ENCODE measurements at places on chromosomes 5 and 9. TPM values are rescaled to one million over a fixed set of nuclear protein-coding genes. Genes with fewer than 3 reads are reported as not detected.

DNA sequence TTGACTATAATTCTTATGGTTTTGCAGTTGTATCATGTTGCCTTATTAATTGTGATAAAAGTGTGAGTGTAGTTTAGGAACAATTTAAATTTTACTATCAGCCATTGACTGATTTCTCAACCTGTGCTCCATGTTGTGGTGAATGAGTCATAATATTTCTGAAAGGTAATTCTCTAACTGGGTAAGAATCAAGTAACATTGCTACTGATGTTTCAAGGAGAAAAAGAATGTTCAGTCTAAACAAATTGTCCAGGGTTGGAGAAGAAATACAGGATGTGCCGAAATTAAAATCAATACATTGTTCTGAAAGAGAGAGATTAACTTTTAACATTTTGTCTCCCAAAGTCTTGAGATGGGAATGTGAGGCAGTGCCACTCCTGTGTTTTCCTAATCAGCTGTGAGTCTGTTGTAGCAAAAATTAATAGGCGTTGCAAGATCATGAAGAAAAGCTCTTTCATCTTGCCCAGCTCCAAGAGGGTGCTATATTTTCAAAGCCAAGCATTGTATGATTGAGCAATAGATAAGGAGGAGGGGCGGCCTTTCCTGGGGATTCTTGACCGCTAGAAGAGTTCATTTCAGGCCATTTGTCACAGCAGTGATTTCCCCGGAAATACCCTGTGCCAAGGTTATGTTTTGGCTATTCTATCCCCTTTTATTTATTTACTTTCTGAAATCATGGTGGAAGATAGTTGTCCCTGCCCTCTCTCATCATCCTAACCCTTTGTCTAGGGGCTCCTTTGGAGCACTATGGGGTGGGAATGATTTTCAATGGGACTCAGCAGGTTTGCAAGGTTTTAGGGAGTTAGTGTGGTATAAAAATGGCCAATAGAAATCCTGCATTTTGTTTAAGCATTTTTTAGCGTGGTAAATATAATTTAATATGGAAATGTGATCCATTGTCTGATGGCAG lies 151.6 kb downstream of the FOCAD start:
- DNase-seq = no peak

- no peak for DNase-seq
These were observed 64.0 kb upstream of the FOXE1 start for GRCh38 chr9:97788763-97789663.

DNA sequence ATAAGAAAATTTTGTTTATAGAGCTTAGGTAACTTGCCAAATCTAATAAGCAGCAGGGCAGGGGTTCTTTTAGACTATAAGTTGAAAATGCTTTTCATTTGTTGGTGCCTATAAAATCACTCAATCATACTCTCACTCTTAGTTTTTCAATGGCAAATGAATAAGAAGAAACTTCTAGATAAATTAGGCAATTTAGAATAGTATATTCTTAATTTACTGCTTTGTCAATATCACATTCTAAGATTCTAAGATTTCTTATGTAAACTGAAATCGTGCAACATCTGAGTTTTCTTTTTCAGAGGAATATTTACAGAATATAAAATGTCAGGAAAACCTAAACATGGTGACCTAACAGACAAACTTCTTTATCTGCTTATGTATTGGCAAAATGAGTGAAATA lies 849.0 kb downstream of the DTWD2 start:
- no peak for DNase-seq

DNA sequence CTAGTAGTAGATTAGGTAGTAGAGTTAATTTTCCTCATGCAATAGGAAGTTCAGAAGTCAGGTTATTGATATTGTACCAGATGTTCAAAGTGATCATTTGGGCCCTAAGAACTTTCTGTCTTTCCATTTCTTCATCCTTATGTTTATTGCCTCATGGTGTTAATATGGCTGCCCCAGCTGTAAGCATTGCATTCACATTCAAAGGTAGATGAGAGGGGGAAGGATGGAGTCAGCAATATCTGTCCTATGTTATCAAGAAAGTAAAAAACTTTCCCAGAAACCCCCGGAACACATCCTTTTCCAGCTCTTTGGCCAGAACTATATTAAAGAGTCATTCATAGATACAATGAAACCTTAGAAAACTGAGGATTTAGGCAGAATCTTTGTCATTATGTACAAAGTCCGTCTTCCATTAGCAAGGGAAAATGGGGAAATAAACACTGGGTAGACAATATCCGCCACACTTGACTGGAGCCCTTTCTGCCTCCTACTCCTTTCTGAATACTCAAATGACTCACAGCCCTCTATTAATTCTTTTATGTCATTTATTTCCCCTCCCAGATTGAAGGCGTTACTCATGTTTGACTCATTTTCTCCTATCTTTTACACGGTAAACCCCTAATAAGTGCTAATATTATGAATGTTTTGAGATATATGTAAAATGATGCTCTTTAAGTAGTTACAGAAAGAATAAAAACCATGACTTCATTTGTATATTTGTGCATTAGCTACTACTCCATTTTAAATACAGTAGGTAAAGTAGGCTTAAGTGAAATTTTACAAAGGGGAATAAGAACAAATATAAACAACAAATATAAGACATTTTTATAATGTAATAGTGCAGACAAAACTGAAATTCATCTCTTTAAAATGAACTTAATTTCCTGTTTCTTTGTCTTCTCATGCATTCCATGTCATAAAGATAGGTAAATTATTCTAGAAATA lies 127.6 kb downstream of the SLF1 start:
- no peak for DNase-seq

- no peak for DNase-seq
These were observed 6.7 kb downstream of the CCDC187 start for GRCh38 chr9:136297016-136297691.

- no peak for DNase-seq
These were observed 14.3 kb upstream of the ANXA1 start for GRCh38 chr9:73137286-73137899.

DNA sequence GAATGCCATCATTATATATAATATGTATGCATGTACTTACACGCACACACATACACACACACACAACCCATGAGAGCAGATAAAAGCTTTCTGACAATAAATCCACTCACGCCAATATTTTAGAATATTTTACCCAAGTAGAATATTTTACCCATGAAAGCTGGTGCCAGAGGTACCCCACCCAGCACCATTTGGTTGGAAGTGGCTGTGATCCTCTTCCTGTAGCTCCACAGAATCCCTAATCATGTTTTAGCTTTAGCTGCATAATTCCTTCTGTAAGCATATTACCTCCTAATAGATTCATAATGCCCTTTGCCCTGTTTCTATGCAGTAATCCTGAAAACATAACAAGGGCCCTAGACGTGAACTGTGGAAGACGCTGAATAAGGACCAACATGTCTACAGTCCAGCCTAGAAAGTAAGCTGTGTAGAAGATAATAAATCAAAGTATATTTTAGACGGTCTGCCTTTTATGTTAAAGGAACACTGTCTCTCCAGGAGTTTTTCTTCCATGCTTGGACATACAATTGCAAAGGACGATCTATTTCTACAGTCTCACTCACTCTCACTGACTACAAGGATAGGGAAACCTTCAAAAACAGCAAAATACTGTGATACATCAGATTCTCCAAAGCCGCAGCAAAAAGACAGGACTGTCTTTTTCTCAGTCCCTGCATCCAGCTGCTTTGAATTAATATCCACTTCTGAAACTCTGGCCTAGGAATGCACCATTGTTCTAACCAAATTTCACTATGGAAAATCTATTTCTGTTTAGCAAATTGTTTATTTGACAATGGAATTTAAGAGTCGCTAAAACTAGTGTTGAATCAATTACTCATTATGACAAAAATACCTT lies 98.2 kb downstream of the USP20 start:
- DNase-seq = no peak

- peak; percentile 33 for DNase-seq
These were observed 215.2 kb downstream of the SMARCA2 start for GRCh38 chr9:2230362-2230761.

GRCh38 chr9:14098486-14099180 lies 215.3 kb downstream of the NFIB start:
- DNase-seq = no peak

- DNase-seq = no peak
These were observed 230.3 kb upstream of the PTPRD start for GRCh38 chr9:10843151-10843550.

DNA sequence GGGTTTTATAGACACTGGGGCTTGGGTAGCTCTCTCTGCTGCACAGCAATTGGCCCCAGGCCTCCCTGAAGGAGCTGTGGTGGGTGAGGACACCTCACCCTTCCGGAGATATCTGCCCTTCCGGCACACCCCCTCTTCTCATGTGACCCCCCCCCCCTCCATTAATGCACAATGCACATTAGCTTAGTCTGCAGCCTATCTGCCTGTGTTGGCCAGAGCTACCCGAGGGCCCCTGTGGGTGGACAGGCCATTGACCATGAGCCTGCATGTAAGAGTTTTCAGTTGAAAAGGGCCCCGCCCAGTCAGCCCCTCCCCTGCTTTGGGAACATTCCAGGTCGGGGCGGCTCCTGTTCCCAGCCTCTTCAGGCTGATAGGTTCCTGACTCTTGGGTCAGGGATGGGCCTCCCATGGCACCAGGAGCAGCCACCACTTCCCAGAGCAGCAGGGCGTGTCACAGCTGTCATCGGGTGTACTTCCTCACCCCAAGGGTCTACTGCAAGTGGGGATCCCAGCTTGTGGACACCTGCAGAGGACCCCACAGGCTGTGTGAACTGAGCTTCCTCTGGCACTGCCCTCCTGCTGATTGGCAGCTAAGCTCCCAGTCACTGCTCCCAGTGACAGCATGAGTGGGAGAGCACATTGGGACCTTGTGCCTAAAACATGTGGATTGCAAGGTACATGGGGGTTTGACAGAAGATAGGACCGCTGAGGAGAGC lies 17.8 kb downstream of the PHF2 start:
- no peak for DNase-seq

DNA sequence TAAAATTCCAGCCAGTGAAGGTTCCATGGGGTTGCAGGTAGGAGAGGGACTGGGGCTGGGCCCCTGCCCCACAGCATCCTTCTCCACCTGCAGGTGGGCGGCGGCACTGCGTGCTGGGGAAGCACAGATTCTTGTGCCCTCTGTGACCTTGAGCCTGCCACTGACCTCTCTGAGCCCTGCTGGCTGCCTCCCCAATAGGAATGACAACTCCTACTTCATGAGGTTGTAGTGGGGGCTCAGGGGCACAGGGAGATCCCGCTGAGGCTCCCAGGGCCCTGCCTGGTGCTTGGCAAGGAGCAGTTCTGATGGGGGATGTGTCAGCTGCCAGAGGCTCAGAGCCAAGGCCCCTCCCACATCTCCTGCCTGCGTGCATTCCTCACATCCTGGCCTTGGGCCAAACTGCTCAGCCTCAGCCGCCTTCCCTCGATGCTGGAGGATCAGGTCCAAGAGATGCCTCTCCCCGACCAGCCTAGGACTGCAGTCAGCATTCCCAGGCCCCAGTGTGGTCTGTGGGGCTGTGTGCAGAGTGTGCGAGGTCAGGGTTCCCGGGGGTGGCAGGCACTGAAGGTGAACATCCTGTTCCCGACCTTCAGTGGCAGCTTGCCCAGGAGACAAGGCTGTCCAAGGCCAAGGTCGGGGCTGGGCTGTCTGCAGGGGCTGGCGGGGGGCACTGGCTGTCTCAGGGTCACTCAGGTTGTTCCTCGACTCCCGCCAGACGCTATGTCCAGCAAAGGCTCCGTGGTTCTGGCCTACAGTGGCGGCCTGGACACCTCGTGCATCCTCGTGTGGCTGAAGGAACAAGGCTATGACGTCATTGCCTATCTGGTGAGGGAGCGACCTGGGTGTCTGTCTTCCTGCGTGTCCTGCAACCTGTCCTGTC lies 7.0 kb downstream of the ASS1 start:
- peak; percentile 16 for DNase-seq

DNA sequence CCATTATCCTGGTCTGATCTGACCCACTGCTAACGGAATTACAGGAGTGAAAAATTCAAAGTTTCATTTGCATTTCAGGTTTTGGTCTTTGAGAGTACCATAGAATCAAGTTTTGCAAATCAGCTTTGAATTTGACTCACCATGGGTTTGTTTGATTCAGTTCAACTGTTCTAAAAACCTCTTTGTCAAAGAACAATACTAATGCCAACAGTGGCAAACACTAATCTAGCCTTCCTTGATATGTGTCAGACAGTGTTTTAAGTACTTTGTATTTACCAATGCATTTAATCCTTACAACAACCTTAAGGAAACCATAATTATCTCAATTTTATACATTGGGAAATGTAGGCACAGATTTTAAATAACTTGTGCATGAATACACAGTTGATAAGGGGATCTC lies 10.1 kb upstream of the FSD1L start:
- no peak for DNase-seq

Gene COL27A1
- not detected for total RNA-seq

Gene TLR4
- 10.0 TPM for total RNA-seq

Gene ANKRD31
- 0.13 TPM for total RNA-seq

Gene CAVIN4
- 0.68 TPM for total RNA-seq

All from OCI-LY7 (cell line).